Sciatic nerve (tissue), 2 donors: ENCODE measurements at places on chromosomes 3 and 15.

- DNase-seq, result no peak
Measured at GRCh38 chr3:23019596-23020300, 183.4 kb upstream of the UBE2E2 start.

GRCh38 chr3:169448501-169448900 lies 215.0 kb downstream of the MECOM start:
- DNase-seq, result no peak

DNA sequence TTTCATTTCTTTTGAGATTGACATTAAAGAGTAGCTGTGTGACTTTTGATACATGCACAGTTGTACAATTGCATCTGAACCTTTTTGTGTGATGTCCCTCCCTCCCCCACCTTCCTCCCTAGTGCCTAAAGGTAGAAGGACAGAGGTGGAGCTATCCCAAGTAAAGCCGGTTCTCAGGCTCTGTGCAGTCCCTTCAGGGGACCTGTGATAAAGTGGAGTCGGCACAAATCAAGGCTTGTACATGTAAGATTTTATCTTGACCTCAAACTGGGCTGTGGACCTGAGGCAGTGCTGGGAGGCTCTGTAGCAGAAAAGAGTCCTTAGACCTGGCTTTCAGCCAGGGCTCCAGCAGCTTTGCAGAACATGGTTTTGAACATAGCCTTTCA lies 55.5 kb upstream of the CMTM7 start:
- DNase-seq, result no peak

- no peak for DNase-seq
Measured at GRCh38 chr3:134232151-134232550, 18.5 kb downstream of the RYK start.

DNA sequence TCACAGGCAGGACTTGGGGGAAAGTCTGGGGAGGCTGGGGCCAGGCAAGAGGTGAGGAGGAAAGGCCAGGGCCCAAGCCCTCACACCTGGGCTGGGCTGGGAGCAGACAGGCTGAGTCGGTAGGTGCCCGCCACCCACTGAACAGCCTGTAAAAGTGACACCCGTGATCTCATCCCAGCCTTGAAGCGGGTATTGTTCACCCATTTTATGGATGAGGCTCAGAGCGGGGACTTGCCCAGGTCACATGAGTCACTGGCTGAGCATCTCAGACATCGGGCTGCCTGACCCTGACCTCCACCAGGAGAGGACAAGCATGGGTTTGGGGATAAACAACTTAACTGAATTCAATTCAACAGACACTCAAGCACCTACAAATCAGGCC lies 52.0 kb upstream of the CTSH start:
- DNase-seq, result no peak

GRCh38 chr3:32354362-32354778 lies 37.3 kb upstream of the CMTM7 start:
- no peak for DNase-seq

GRCh38 chr15:51401051-51401780 lies 59.8 kb downstream of the GLDN start:
- no peak for DNase-seq

GRCh38 chr15:96678386-96678785 lies 347.9 kb downstream of the NR2F2 start:
- DNase-seq, result no peak

DNA sequence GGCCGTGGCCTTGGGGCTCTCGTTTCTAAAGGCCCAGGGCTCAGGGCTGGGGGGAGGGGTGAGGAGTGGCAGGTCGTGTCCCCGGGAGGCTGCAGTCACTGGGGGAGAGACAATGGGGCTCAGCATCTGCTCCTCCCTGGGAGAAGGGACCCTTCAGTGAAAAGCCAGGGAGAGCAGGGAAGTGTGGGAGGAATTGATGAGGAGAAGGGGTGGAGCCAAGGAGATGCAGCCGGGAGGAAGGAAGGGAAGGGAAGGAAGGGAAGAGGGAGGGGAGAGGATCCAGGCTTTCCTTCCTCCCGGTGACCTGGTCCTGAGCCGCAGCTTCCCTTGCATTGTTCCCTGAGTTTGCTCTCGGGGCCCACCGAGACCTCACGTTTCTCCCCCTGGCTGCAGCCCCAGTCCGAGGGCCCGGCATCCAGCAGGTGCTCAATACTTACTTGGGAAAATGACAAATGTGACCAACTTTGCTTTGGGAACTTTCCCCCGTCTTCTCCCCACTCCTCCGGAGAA lies 1.4 kb upstream of the ZNF710 start:
- no peak for DNase-seq

DNA sequence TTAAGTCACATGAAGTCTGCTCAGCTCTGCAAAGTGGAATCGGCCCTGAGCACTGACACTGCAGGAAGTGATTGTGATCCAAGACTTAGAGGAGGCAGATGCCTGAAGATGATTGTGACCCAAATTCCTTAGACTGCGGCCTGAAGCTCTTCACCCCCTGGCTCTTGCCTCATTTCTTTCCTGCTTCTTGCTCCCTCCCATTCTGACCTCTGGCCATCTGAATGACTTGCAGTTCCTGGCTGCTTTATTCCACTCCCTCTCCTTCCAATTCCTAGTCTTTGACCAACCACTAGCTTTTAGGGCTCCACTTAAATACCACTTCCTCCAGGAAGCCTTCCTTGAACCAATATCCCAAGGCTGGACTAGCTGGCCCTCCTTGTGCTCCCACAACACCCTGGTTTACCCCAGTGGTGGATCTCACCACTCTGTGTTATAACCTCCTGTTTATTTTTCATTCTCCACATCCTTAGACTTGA lies 9.9 kb upstream of the EPB42 start:
- DNase-seq, result no peak

DNA sequence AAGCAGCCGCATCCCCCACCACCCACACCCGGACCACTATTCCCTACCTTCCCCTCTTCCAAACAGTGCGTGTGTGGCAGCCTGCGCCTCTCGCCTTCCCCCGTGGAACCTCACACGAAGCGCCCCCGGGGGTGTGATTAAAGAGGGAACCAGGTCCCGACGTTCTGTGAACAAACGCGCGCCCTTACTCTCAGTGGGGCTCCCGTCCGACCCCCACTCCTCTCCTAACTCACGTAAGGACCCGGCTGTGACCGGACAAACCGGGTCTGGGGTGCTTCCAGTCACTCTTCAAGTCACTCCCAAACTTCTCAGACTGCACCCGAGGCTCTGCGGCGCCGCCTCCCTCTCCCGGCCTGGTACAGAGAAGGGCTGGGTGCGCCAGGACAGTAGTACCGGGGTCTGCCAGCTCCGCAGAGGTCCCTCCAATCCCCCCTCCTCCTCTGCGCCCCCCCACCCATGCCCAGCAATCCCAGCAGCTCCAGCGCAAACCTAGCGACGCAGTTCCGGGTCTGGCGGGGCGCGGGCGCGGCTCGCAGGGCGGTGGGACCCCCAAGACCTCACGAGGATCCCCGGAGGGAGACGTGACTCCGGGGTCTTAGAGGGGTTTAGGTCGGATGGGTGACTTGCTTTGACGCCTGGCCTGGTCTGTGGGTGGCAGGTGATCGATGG lies 574 bp downstream of the DUOXA1 start:
- DNase-seq, result no peak

GRCh38 chr3:193346259-193346658 lies 32.3 kb downstream of the ATP13A5 start:
- DNase-seq, result no peak

- DNase-seq, result no peak
Measured at GRCh38 chr3:151895478-151896241, 22.2 kb downstream of the SUCNR1 start.

GRCh38 chr3:13379201-13379830 lies 40.8 kb downstream of the NUP210 start:
- DNase-seq, result no peak

GRCh38 chr3:146577662-146578061 lies 27.5 kb downstream of the PLSCR5 start:
- no peak for DNase-seq

DNA sequence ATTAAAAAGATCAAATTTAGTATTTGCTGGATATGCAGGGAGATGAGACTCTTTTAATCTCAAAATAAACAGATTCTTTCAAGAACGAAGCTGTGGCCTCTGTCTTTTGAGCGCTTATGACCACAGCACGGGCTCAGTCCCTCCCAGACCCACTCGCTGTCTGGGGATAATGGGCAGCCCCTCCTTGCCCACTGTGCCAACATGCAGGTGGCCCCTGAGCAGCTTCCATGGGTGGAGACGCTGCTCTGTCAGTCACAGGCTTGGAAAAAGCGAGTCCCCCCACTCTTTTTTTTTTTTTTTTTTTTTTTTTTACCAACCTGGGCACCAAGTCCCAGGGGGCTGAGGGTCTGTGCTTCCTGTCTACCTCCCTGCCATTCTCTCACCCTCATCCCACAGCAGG lies 150.9 kb downstream of the LRRK1 start:
- DNase-seq, result no peak

- no peak for DNase-seq
Measured at GRCh38 chr3:70360979-70361760, 48.7 kb upstream of the MDFIC2 start.

DNA sequence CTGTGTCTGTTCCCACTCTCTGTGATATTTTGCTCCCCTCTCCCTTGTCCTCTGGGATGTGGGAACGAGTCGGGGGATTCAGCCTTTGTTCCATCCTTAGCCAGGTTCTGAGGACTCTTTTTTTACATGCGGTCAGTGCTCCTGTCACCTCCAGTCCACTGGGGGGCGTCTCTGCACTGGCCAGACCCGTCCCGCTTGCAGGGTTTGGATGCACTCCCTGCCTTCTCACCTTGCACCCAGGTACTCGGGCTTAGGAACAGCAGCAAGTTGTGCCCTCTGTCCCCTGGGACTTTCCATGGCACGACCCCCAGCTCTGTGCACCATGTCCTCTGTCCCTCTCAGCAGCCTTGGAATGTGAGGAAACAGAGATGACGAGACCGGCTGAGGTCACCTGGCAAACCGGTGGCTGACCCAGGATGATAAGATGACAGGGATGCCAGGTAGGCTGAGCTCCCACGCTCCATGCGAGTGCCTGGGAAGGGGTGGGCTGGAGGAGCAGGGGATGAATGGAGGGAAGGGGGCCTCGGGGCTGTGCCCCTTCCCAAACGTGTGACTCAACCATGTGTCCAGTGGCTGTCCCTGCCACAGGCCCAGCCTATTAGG lies 27.3 kb upstream of the FGD5 start:
- peak; percentile 83 for DNase-seq

- DNase-seq, result no peak
Measured at GRCh38 chr15:60396560-60396957, 1.2 kb downstream of the ANXA2 start.

DNA sequence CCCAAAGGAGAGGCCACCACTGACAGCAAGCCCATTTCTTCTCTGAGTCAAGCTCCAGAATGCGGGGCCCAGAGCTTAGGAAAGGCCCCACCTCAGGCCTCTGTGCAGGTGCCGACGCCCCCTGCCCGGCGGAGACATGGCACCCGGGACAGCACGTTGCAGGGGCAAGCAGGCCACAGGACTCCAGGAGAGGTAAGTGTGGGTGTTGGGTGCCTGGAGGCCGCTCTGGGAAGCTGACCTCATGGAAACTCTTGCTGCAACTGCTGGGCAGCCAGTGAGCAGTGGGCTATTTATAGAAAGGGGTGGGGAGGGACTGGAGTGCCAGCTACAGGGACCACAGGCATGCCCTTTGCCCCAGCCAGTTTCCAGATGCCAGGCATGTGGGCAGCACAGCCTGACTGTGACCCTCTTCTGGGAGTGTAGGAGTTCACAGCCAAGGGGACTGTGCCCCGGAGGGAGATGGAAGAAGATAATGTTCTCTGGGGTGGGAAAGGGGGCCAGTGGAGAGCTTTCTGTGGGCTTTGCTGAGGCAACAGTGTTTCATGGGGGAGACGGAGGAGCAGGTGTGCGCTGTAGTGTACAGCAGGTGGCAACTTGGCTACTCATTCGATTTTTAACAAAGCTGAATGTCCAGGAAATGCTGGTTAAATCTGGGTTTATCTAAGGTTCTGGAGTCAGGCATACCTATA lies 23.7 kb downstream of the ALPK3 start:
- DNase-seq, result no peak

- no peak for DNase-seq
Measured at GRCh38 chr3:18410205-18410604, 14.9 kb downstream of the SATB1 start.

GRCh38 chr15:100901296-100901695 lies 17.9 kb upstream of the LRRK1 start:
- no peak for DNase-seq

- DNase-seq, result no peak
Measured at GRCh38 chr15:42331235-42331634, 28.1 kb upstream of the CAPN3 start.

DNA sequence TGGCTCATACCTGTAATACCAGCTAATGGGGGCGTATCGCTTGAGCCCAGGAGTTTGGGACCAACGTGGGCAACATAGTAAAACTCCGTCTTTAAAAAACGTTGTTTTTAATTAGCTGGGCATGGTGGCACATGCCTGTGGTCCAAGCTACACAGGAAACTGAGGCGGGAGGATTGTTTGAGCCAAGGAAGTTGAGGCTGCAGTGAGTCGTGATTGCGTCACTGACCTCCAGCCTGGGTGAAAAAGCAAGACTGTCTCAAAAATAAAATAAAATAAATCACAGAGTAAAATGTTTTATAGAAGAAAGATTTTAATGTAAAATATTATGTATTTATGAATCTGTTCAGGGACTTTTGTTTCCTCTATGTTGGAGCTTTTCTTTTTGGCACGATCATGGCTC lies 15.3 kb upstream of the STRIT1 start:
- DNase-seq, result no peak

GRCh38 chr3:17023006-17023664 lies 138.4 kb downstream of the PLCL2 start:
- DNase-seq, result no peak

GRCh38 chr15:38324939-38325647 lies 72.5 kb downstream of the SPRED1 start:
- no peak for DNase-seq

GRCh38 chr3:14141602-14142341 lies 16.9 kb downstream of the TMEM43 start:
- DNase-seq, result no peak

DNA sequence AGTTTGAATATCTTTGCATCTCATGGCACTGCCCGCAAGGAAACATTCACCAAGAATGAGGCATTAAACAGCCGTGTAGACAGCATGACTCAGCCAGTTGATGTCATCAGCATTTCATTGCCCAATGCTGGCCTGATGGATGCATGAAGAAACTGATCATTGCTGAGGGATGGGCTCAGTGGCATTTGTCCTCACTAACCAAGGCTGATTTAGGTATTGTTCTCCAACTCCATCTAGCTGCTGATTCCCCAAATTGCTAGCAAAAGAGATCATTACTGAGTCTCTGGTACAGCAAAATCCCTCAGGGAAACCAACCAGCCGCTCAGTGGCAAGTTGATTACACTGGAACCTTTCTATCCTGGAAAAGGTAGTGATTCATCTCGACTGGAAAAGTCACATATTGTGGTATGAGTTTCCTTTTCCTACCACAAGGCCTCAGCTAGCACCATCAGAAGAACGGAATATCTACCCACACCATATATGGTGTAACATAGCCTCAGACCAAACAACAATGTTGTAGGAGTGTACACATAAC lies 186.5 kb upstream of the GAP43 start:
- DNase-seq, result no peak

DNA sequence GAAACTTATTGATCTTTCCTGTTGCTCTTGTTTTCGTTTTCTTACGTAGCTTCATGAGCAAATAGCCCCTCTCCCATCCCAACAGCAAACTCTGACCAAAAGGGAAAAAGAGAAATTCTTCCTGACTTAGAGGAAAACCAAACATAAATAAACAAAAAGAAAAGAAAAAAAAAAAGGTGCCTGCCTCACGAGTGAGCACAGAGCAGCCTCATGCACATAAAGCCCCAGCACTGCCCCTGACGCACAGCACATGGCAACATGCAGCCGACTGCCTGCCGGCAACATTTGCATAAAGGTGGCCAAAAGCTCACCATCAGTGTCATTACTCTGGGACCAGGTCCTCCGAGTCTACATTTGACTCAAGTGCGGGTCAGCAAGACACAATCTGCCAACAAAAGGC lies 6.4 kb downstream of the POC1A start:
- DNase-seq, result no peak
